ENCODE measurements at places on chromosomes 1 and 21. TPM values are rescaled to one million over a fixed set of nuclear protein-coding genes. Genes with fewer than 3 reads are reported as not detected.

The C8A gene
- not detected for total RNA-seq

- DNase-seq = no peak
These were observed 63.0 kb downstream of the SLC5A9 start for GRCh38 chr1:48285525-48285924.

DNA sequence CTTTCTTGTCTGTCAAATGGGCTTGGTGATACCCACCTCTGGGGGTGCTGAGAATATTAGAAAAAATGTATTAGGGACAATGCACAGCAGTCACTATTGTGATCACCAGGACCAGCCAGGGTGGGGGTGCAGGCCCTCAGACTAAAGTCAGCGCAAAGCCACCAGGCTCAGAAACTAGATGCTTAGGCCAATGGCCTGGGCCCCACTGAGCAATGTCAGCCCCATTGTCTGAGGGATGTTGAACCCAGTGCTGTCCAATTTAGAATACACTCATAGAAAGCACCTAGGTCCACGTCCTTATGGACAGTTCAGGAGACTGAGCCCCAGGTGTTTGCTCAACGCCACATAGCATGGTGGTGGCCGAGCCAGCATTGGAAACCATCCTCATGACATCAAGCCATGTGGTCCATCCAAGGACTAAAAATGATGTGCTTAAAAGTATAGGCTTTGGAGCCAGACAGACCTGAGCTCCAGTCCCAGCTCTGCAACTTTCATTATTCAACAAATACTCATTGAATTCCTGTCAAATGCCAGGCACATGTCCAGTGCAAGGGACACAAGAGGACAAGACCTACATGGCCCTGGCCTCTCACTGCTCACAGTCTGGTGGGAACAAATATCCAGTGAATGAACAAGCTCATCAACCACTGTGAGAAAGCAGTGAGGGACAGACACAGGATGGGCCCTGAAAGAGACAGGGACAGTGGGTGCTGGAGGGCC lies 273.8 kb downstream of the MATN1 start:
- DNase-seq = no peak

DNA sequence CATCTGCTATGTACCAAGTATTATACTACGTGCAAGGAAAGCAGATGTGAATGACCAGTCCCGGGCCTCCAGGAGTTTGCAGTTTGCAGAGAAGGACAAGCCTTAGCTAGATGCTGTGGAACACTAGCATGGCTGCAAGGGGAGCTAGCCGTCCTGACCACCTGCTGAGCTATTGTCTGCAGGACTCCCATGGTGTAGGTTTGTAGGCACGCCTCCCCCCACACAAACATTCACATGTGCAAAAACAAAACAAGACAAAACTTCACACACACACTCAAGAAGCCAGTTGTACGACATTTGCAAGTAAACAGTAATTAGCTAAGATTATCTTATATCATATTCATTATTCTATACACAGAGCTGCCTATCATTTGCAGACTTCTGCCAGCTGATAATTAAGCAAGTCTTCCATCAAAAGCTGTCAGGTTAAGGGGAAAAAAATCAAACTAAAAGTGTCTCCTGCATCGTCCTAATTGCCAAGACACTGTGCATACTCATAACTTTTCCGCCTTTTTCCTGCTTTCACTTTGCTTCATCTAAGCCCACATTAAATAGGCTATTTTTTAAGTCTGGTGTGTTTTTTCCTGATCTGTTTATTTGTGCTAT lies 10.7 kb upstream of the HNRNPU start:
- DNase-seq = no peak

DNA sequence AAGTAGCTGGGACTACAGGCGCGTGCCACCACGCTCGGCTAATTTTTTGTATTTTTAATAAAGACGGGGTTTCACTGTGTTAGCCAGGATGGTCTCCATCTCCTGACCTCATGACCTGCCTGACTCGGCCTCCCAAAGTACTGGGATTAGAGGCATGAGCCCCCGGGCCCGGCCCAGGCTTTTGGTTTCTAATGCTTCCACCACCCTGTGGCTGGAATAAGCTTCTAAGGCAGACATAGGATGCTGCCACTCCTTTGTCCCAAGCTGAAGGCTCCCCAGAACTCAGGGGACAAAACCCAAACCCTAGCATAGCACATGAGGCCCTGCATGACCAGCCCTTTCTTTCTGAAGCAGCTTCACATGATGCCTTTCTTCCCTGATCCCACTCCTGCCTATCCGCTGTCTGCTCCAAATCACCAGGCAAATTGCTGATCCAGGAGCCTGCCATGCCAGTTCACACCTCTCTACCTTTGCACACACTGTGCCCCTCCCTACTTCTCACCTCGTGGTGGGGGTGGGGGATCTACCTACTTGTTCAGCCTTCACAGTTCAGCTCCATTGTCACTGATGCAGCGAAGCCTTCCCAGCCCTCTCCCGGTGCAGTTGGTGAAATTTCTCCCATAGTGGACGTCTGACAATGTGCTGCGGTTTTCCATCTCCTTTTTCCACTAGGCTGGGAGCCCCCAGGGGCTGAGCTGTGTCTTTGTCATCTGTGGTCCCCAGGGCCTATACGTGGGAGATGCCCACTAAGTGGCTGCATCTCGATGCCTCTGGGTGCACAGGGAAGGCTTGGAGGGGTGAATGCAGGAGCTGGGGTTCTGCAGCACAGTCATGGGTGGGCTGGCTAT lies 6.9 kb downstream of the PTPRU start:
- DNase-seq = no peak

DNA sequence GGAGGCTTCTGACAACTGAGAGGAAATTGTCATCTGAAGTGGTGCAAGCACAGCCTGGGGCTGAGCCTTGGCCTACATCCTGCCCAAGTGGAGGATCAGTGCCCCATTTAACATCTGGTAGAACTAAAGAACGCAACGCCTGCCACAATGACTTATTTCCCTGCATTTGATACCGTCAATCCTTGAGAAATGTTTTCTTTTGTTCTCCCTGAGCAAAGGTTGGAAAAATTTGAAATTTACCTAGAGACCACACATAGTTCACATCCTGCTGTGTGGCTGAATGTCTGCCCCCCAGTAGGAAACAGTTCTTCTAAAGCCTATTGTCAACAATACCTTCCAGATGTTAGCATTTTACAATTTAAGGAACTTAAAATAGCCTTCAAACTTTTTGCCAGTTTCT lies 5.6 kb upstream of the RGS4 start:
- DNase-seq = no peak

- DNase-seq = no peak
These were observed 129.5 kb upstream of the LRRC7 start for GRCh38 chr1:69438056-69438795.

GRCh38 chr1:247316590-247317197 lies 15.0 kb downstream of the ZNF496 start:
- no peak for DNase-seq

DNA sequence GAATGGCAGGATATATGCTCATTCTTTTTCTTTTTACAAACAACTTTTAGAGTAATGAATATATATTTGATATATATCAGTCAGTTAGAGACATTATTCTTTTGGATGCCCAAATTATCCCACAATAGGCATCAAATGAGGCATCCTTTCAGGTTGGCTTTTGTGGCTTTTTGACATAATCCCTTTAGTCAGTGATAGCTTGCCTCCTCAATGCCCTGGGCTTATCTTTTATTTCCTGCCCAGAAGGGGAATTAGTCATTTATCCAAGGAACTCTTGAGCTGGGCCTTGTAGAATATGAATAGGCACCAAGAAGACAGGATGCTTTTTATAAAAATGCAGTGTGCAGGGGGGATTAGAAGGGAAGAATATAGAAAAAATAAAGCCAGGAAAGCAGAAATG lies 22.2 kb downstream of the EPHX4 start:
- DNase-seq = no peak

DNA sequence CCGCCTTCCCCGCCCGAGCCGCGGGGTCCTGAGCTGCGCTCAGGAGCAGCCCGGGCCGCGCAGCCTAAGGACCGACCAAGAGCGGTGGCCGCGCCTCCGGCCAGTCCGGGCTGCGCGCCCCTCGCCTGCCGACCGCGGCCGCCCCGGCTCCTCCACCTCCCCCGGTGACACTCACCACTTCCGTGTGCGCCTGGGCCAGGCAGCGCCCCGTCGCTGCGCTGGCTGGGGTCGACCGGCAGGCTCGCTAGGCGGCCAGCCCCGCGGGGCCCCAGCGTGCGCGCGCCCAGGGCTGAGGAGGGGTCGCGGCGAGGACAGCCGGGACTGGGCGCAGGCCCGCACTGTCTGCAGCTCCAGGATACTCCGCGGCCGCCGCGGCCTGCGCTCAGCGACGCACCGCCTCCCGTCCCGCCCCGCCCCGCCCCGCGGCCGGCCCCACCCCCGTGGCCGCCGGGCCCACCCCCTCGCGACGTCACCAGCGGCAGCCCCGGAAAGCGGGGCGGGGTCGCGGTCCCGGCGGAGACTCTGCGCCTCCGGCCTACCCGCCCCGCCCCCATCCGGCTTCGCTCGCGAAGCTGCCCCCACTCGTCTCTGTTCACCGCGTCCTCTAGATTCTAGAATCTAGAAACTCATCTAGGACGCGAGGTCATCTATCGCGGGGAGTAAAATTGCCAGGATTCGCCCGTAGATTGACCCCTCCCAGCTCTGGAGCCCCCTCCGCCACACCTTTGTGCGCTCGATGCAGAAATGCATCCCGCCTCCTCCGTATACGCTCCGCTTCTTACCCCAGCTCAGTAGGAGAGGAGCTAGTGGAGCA lies at the start of gene JAK1:
Gene JAK1 (minus strand): TSS at position 392 of the 814 bp plus-strand sequence. CDS start 80,285 bp downstream, outside the sequence.
- DNase-seq = peak; percentile 84

DNA sequence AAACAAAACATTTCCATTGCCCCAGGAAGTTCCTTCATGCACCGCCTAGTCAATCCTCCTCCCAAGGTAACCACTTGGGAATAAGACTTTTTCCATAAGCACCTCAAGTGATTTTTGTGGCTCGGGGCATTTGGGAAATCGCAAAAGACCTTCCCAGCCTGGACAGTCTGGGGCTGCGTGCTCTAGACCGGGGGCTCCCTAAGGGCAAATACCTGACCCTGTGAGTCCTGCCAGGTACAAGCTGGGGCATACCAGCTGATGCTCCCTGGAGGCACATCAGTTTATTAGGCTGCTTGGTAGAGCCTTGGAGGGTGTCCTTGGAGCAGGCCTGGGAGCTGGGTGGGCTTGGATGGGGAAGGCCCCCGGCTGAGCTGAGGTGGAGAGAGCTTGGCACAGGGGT lies 34.4 kb downstream of the ALPL start:
- DNase-seq = no peak

DNA sequence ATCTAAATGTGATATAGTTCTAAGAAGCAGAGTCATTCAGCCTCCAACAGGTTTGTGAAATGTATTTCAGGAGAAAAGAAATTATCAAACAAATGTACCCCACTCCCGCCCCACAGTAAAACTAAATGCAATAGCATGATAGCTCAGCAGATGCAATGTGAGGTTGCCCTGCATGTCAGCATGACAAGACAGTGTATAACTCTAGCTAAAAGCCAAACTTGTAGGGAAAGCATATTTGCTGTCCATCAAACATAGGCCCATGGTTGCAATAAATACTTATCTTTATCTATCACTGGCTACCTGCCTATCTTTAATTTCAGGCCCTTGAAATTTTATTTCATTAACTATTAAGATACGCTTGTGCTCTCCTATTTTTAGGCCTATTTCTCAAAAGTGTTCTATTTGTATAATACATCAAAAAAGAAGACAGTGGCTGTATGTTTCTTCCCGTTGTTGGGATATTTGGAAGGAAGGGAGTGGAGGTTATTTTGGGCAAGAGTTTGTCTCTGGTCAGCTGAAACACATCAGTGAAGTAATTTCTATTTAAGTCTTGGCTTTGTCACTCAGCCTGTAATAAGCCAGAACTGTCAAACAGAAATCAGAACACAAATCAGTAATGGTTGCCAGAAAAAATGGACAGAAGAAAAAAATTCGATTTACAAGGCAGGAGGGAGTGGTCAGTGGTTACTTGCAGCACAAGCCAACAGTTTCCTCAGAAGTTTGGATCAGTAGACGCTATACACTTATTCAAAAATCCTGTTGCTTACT lies 307.4 kb upstream of the ADGRL2 start:
- peak; percentile 48 for DNase-seq

GRCh38 chr21:29299046-29299915 lies 559 bp downstream of the BACH1 start:
- DNase-seq = peak; percentile 73

The BRDT gene
- not detected for total RNA-seq

DNA sequence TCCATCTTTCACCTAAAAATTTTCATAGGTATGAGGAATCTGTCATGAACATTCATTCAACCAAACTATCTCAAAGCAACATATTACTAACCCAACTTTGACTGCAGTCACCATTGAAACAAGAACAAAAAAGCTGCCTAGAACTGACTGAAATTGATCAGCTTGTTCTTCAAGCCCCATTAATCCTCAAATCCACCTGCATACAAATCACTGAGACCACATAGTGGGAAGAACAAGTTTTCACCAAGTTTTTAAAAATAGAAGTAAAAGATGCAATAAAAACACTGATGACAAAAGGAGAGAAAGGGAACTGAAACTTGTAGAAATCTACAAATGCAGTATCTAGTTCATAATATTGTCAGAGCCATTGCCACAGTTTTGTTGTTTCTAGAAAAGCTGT lies 6.1 kb downstream of the SORT1 start:
- no peak for DNase-seq

GRCh38 chr1:199404191-199404590 lies 623.3 kb upstream of the NR5A2 start:
- DNase-seq = no peak

GRCh38 chr1:69172003-69173000 lies 395.4 kb upstream of the LRRC7 start:
- DNase-seq = no peak

- DNase-seq = no peak
These were observed 18.9 kb downstream of the SGIP1 start for GRCh38 chr1:66552829-66553228.

- no peak for DNase-seq
These were observed 1.1 kb upstream of the DNAJC28 start for GRCh38 chr21:33492571-33492970.

GRCh38 chr1:200328379-200328778 lies 81.5 kb downstream of the ZNF281 start:
- no peak for DNase-seq

The CLCC1 gene
- 21.7 TPM for total RNA-seq

The TMPRSS2 gene
- 0.69 TPM for total RNA-seq

- peak; percentile 81 for DNase-seq
These were observed 45.6 kb upstream of the TMEM61 start for GRCh38 chr1:54934869-54935268.

The RNF187 gene
- total RNA-seq = 31.8 TPM

The REN gene
- total RNA-seq = 0.30 TPM

- no peak for DNase-seq
These were observed 72.5 kb upstream of the CLDN14 start for GRCh38 chr21:36552434-36552785.

- no peak for DNase-seq
These were observed 76.2 kb downstream of the ERG start for GRCh38 chr21:38422082-38422481.

- DNase-seq = no peak
These were observed 58.0 kb upstream of the PDC start for GRCh38 chr1:186518822-186519381.

GRCh38 chr21:38955495-38955894 lies 149.8 kb downstream of the ETS2 start:
- no peak for DNase-seq

- no peak for DNase-seq
These were observed 21.4 kb downstream of the FAAH start for GRCh38 chr1:46415514-46415913.

All from skin of body (tissue), 3 donors.